ENCODE measurements at places on chromosomes 5 and 9.

- no peak for DNase-seq
Observed at GRCh38 chr9:123329329-123329955, 26.6 kb upstream of the CRB2 start.

DNA sequence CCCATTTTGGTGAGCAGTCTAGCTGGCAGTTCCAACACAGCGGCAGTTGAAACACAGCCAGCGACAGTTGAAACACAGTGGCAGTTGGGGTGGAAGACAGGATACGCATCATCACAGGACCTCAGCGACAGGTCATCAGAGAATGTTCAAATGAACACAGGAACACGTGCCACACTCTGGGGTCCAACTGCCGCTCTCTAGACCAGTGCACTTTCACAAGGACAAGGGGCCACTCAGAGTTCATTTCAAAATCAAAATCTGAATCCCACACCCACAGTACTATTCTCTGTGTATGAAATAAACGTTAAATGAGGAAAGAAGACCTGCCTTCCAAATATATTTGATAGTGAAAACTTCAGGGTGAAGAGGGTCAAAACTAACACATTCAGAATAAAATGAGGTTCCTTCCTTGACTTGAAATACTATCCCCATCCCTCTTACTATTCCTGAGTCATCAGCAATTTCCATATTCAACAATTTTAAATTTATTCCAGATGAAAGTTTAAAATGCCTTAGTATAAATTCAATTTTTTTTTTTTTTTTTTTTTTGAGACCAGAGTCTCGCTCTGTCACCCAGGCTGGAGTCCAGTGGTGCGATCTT, 53.0 kb upstream of the SIMC1 start:
- DNase-seq: no peak

DNA sequence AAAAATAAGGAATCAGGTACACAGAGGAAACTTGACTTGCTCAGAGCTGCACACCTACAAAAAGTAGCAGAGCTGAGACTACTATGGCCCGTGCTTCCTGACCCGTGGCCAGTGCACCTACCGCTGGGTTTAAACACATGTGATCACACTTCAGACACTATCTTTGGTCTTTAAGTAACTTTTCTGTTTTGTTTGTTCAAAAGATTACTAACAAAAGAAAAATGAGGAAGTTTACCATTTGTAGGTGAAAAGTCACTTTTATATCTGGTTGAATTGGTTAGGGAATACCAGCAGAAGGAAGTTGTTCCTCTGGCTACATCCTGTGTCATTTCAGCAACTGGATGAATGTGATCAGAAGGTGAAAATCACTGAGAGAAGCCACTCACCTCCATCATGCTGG, 6.5 kb upstream of the SYK start:
- no peak for DNase-seq

DNA sequence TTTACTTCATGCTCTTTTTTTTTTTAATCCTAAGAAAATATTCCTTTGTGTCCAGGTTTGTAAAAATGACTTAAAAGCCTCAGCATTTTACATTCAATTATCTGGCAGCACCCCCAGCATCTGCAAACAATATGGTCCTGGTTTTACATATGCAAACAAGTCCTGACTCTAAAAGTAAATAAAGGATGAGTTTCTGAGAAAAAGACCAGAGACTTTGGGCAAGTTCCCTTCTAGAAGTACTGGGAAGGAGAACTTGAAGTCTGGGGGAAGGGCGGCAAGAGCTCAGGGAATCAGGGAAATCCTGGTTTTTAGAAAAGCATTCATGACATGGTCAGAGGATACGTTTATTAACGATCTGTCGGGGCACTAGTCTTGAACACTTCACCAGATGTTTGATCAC, 25.8 kb downstream of the COL23A1 start:
- no peak for DNase-seq

- no peak for DNase-seq
Observed at GRCh38 chr5:148974642-148975327, 88.1 kb downstream of the SH3TC2 start.

- peak; percentile 78 for DNase-seq
Observed at GRCh38 chr5:54743997-54744788, 226.6 kb downstream of the SNX18 start.

GRCh38 chr5:78691084-78691960, 42.8 kb upstream of the LHFPL2 start:
- DNase-seq: no peak

GRCh38 chr9:31089549-31090221, 1294.8 kb upstream of the ACO1 start:
- DNase-seq: no peak

- DNase-seq: no peak
Observed at GRCh38 chr5:7422316-7423106, 26.6 kb downstream of the ADCY2 start.

- no peak for DNase-seq
Observed at GRCh38 chr5:141529002-141529401, 40.1 kb downstream of the PCDHGC5 start.

DNA sequence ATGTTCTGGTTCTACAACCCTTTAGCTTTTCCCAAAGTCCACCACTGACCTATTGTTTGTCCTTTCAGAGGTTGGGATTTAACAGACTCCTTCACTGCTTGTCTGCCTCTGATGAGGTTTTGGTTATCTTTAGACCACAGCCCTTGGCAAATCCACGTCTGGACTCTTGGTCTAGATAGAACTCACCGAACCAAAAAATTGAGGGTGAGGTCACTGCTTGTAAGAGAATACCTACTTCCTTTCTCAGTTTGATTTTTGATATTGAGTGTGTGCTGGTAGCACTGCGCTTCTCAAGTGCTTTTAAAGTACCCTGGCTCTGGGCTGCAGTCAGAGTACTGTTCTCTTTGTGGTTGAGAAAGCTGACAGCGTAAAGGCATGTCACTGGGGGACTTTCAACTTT, 61.7 kb downstream of the JMY start:
- DNase-seq: no peak

DNA sequence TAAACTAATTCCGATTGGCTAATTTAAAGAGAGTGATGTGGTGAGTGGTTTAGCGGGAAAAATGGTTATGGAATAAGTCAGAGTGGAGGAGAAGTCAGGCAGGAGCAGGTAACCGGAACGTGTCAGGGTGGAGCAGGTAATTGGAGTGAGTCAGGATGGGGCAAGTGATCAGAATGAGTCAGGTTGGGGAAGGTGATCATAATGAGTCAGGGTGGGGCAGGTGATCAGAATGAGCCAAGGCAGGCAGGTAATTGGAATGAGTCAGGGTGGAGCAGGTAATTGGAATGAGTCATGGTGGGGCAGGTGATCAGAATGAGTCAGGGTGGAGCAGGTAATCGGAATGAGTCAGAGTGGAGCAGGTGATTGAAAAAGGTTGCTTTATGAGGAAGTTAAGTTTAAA, 101.4 kb downstream of the TMEM167A start:
- no peak for DNase-seq

- no peak for DNase-seq
Observed at GRCh38 chr9:35135988-35136387, 20.3 kb upstream of the ATOSB start.

GRCh38 chr5:124843596-124843899, 97.1 kb upstream of the ZNF608 start:
- DNase-seq: no peak

GRCh38 chr9:137382444-137383080, 40.4 kb downstream of the EXD3 start:
- no peak for DNase-seq

- no peak for DNase-seq
Observed at GRCh38 chr5:90534922-90535321, 5.5 kb upstream of the LYSMD3 start.
